Activated T-cell treated with anti-CD3 and anti-CD28 coated beads, Interleukin-2, amount 50 U/mL, for 48 hours (primary cell): ENCODE measurements at places on chromosomes 1 and 21.
A peak's percentile ranks its signal among the peaks of the same experiment; 100 is the strongest.

DNA sequence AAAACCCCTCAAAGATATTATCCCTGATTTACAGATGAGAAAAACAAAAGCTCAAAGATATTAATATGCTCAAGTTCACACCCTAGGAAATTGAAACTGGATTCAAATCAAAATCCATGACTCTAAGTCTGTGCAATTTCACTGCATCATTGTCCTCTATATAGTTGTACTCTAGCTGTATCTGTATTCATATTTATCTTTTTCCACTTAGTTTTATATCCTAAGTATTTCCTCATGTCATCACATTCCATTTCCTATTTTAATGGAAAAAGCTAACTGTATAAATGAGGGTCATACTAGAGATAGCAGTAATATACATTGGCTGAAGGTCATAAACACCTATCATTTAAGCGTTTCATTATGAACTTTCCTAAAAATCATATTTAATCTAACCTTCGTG, 42.2 kb upstream of the RALGPS2 start:
- no peak for DNase-seq

DNA sequence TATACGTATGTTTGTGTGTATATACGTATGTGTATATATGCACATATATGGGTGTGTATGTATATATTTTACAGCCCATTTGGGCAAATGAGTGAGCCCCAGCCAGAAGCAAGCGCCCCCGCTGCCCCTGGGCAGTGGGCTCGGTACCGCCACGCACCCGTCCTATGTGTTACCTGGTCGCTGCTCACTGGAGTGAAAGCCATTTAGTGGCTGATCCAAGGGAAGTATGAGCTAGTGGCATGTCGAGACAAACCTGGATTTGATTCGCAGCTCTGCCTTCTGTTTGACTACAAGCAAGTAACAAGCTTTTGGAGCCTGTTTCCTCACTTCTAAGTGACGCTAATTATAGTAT, 35.8 kb upstream of the JAK1 start:
- DNase-seq = no peak

- no peak for DNase-seq
Observed at GRCh38 chr1:204465546-204466415, 28.8 kb downstream of the PIK3C2B start.

DNA sequence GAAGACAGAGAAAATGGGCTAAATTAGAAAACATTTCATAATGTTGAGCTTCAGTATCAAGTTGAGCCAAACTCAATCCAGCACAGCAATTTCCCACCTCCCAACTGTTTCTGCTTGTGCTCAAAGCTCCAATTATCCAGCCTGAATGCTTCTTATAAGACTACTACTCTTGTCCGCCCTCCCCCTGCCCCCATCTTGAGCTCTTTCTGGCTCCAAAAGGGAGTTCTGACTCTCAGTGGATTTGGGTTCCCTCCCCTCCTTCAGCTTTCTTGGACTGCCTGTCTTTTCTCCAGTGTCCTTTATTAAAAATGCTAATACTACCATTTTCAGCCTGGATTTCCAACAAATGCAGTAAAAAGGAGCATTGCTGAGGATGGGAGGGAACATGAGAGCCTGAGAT, 174.8 kb downstream of the ASTN1 start:
- no peak for DNase-seq

DNA sequence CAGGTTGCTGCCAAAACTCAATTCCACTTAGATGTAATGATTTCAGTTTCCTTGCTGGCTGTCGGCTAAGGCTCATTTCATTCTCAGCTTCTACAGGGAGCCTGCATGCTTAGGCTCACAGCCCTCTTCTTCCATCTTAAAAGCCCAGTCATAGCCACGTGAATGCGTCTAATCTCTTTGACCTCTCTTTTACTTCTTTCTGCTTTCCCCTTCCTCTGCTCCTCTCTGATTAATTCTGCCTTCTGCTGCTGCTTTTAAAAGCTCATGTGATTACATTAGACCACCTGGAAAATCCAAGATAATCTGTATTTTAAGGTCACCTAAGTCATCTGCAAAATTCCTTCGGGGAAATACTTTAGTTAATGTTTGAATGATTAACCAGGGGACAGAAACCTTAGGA, 812.8 kb upstream of the BRINP3 start:
- DNase-seq = no peak

DNA sequence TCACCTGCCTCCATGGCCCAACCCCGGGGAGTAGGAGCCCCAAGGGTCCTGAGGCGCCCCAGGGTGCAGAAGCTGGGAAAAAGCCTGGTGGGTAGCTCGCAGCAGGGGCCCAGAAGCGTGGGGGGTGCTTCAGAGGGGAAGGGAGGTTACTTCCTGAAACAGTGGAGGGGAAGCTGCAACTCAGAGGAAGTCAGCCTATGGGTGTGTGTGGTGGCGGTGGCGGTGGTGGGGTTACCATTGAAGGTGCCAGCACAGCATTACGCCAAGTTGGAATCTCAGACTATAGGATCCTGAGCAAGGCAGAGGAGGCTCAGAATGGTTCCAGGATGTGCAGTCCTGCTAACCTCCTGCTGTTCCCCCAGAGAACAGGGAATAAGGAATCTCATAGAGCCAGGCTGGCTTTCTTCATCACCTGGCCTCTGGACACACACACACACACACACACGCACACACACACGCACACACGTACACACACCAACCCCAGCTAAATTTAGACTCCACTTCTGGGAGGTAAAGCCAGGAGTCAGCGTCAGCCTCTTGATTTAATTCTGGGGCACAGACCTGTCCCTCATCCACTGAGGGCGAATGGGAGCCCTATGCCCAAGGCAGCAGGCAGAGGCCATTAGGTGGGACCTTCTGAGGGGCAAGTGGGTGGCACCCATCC, 1.3 kb downstream of the DENND4B start:
- DNase-seq = peak; percentile 83

DNA sequence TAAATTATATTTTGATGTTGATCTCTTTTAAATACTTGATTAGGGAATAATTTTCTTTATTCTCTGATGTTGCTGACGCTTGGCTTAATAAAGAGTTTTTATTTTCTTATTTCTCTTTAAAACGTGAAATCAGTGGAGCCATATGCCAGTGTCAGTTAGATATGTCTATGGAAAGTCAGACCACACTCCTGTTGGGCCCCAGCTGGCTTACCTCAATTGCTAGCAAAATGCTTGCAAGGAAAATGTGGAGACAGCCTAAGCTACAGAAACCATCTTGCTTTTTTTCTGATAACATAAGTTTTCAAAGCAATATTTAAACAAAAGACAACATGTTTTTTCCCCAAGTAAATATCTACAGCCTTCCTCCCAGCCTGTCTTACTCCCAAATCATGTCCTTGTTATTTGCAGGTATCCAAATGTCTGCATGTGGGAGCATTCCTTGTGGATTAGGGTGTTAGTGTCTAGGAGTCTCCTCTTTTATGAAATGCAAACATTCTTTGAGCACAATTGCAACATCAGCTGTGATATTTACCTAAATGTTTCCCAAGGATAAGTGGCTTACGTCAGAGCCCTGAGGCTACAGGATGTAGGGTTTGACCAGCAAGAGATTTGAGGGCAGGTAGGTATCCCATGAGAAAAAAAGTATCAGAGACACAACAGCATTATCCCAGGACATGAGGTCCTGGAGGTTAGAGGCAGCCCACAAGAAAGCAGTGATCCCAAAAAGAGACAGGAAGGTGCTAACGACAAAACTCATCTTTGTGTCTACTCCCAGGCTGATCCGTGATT, 117.2 kb upstream of the KCNJ15 start:
- no peak for DNase-seq

DNA sequence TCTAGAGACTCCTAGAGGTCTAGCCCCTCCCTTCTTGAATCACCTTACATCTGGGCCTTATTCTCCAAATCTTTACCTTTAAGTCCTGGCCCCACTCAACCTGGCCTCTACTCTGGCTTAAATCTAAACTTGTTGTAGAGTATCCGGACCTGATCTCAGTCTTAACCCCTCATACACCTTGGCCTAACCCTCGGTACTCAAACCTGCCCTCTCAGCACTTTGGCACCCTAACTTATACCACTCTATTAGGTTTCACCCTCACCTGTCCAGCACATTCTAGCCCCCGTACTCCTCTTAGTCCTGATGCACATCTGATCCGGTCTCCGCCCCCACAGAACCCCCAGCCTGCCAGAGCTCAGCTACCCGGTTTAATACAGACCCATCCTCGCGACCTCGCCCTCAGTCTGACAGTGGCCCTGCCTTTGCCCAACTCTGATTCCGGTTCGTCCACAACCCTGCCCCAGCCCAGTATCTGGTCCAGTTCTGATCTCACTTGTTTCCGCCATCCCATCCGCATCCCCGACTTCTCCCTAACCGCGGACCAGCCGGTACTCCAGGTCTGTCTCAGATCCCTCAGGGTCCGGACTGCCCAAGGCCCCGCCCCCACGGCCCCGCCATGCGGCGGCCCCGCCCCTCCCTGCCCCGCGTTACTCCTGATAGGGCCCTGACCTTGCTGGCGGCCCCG, 1.5 kb downstream of the TRIM62 start:
- DNase-seq = no peak

GRCh38 chr1:211259638-211260126, 516 bp downstream of the RCOR3 start:
- DNase-seq = no peak

DNA sequence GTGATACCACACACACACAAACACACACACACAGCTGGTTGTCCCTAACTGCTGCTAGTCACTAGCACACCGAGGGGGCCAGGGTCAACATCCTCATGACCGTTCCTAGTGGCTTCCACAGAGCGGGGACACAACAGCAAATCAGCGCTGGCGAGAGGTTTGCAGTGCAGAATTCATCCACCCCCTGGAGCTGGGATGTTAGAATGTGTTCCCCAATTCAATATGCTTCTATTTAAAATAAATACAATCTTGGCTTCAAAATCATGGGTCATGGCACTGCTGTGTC, 16.2 kb upstream of the C2CD2 start:
- DNase-seq = no peak

DNA sequence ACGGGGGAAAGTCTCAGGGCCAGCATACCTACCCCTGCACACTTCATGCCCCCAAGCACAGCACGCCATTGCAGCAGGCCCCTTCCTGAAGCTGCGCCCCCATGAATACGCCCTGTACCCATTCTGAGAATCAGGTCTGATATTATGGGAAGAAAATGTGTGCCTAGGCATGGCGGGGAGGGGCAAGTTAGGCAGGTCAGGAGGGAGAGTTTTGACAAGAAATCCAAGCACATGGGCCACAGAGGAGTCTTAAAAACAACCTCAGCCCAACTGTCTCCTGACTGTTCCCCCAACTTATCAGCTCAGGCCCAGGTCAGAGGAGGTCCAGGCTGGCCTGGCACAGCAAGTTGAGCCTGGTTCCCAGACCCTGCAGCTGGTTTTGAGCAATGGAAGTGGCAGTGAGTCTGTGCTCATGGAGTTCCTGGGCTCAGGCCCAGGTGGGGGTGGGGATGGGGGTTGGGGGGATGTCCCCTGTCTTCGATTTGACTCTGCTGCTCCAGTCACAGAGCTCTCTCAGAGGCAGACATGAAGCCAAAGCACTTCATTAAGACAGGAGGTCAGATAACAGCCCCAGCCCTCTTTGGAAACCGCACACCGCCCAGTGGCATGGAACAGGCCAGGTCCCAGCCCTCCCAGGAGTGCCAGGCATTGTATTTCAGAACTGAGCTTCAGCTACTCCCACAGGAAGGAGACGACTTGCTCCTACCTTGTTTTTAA, 20.6 kb upstream of the BCAR3 start:
- DNase-seq = no peak

DNA sequence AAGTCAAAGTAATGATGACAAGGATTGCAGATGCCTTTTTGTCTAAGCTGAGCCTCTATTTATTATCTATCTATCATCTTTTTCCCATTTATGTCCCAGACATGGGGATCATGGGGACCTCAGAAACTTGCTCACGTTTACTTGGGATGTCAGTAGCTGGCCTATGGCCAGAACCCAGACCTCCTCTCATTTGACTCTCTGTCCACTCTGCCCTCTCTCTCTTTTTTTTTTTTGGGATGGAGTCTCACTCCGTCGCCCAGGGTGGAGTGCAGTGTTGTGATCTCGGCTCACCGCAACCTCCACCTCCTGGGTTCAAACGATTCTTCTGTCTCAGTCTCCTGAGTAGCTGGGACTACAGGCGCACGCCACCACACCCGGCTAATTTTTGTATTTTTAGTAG, 3.7 kb upstream of the ID3 start:
- DNase-seq = no peak

DNA sequence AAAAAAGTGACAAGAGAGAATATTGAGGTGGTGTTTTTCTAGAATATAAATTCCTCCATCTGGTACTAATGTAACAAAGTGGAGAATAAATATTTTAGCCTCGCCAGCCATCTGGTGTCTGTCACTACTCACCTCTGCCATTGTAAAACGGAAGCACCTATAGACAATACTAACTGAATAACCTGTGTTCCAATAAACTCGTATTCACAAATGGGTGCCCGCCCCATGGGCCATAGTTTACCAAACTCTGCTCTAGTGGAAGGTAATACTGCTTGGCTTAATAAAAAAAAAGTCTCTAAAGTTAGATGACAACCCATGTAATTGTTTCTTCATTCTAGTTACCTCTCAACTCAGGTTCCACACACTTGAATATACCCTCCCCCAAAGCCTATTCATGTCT, 8.1 kb downstream of the MIS18A start:
- DNase-seq = no peak

GRCh38 chr1:175265091-175265490, 72.5 kb upstream of the KIAA0040 start:
- DNase-seq = no peak

DNA sequence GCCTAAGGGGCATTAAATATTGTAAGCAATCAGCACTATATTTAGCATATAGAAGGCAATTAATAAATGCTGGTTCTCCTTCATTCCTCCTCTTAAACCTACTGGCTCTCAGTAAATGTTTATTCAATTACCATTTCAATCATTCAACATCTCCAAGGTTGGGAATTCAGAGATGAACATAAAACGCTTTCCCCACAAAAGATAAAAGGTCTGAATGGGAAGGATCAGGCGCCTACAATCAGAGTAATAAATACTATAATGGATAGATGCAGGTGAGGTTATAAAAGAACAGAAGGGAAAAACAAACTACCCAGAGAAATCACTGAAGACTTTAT, 407 bp upstream of the KTI12 start:
- DNase-seq = no peak

DNA sequence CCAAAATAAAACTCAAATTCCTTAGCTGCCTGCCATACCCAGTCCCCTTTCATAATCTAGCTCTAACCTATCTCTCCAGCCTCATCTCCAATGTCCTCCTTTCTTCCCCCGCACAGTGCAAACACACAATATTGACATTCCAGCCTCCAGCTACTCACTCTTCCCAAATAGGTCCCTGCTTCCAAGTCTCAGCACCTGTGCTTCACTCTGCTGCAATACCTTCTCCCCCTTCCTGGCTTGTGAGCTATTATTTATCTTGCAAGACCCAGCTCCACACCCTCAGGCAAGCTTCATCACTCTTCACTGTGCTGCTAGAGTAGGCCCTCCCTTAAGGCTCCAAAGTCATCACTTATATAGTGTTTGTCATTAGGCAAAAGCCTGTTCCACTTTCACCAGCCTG, 9.7 kb downstream of the PLPP3 start:
- DNase-seq = no peak

DNA sequence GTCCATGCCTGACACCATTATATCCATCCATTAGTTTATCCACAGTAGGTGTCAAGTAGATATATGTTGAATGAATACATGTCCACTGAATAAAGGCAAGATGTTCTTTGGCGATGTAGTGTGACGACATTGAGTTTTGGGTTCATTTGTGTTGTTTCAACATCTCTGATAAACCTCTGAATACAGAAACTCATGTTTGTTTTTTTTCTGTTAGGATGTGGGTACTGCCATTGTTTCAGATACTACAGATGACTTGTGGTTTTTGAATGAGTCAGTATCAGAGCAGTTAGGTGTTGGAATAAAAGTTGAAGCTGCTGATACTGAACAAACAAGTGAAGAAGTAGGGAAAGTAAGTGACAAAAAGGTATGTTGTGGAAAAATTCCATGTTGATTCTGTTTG, 28.1 kb downstream of the MDM4 start:
- DNase-seq = no peak
